Fibroblast of upper back skin (primary cell): ENCODE measurements at places on chromosomes 1 and 21.
A peak's percentile ranks its signal among the peaks of the same experiment; 100 is the strongest.

- DNase-seq = no peak
Measured at GRCh38 chr1:61007534-61008364, 74.6 kb upstream of the NFIA start.

DNA sequence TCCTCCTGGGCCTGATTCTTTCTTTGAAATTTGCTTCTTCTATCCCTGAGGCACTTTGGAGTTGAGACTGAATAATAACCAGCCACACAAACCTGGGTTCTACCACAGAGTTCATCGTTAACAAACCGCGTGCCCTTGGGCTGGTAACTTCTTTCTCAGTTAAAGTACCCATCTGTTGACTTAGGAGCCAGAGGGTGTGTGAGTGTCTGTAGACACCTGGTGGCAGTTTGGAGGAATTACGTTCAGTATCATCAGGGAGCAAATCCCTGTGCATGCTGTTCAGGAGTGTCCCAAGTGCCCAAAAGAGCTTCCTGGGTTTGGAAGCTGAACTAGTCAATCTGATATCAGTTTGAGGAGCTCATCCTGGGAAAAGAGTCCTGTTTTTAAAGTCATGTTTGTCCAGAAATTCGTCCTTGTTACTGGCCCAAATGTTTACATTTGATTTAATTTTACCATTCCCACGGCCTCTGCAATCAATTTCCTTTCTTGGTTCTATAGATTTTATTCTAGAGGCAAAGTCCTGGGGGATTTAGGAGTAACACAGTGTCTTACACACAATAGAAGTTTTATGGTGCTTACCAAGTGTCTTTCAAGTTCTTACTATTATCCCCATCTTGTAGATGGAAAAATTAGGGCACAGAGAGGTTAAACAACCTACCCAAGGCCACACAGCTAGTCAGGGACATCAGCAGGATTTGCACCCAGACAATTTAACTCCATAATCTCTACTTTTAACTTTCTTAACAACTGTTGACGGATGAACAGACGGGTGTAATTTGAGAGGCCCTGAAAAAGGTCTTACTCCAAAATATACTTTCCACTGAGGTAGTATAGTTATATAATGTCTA, 26.7 kb upstream of the RPTN start:
- DNase-seq = peak; percentile 67

GRCh38 chr1:169829671-169830070, 35.0 kb upstream of the METTL18 start:
- DNase-seq = no peak

DNA sequence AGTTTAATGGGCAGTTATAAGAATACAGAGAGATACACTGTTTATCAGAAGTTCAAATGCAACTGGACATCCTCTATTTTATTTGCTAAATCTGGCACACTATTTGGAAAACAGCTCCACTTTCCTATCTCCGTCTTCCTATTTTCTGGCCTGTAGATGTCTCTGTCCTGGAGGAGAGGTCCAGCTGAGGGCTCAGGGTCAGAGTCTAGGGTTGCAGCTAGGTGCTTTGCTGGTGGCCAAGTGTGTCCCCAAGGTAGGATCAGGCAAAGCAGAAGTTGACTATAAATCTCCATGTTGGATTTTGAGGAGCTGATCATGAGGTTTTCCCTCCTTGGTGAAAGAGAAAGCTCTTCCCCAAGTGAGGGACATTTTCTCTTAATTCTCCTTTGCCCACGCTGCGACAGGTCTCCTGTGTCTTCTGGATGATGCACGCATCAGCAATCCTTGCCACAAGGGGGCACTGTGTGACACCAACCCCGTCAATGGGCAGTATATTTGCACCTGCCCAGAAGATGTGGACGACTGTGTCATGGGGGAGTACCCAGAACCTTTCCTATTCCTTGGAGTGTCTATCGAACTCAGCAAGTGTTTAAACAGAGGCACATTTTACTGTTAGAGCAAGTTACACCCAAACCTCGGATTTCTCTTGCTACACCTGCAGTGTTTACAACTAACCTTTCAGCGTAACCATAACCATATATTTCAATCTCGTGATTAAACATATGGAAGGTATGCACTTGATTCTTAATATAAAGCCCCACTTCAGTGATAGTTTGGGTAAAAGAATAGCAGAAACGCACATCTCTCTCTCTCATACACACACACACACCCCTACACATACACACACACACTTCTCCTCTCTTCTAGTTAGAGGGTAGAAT, 10.2 kb downstream of the ADAM30 start:
- DNase-seq = peak; percentile 46

- DNase-seq = peak; percentile 77
Measured at GRCh38 chr1:94658221-94658620, 116.7 kb upstream of the F3 start.

GRCh38 chr1:183210681-183211080, 24.6 kb downstream of the LAMC2 start:
- DNase-seq = no peak

GRCh38 chr1:64898107-64898861, 68.1 kb downstream of the JAK1 start:
- peak; percentile 86 for DNase-seq

GRCh38 chr1:67019600-67020136, 34.3 kb downstream of the SLC35D1 start:
- DNase-seq = peak; percentile 94

DNA sequence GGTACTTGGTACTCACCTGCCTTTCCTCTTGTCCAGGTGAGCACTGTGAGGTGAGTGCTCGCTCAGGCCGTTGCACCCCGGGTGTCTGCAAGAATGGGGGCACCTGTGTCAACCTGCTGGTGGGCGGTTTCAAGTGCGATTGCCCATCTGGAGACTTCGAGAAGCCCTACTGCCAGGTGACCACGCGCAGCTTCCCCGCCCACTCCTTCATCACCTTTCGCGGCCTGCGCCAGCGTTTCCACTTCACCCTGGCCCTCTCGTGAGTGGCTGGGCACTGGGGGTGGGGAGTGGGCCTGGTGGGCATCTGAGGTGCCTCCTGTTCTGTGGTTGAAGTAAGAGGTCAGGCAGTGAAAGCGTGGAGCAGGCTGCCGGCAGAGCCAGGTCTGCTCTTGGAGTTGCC, 11.7 kb downstream of the CELSR2 start:
- no peak for DNase-seq

GRCh38 chr1:157776971-157777391, at the start of gene FCRL2:
Gene FCRL2 (minus strand): TSS chr1:157777132. CDS start chr1:157777073, 59 bp downstream.
- DNase-seq = no peak
